ENCODE measurements at places on chromosomes 7 and 10. TPM values are rescaled to one million over a fixed set of nuclear protein-coding genes. Genes with fewer than 3 reads are reported as not detected.

MCM10 gene
- 5.1 TPM for total RNA-seq

POU6F2 gene
- total RNA-seq: 0.09 TPM

TPK1 gene
- total RNA-seq: 4.6 TPM

RPP38 gene
- total RNA-seq: 6.5 TPM

WDFY4 gene
- total RNA-seq: 1.2 TPM

SLC39A12 gene
- total RNA-seq: 0.04 TPM

WNT16 gene
- total RNA-seq: 0.18 TPM

ZNF488 gene
- 1.2 TPM for total RNA-seq

PTPRN2 gene
- total RNA-seq: 1.4 TPM

PGAM2 gene
- total RNA-seq: 412 TPM

SAMD9L gene
- total RNA-seq: 11.8 TPM

GRCh38 chr10:62154231-62154630, 114.4 kb downstream of the RTKN2 start:
- H3K4me1 ChIP-seq: no peaks in the 10 kb centered on the region
- H3K27ac ChIP-seq: no peak overlapping the region
- no peaks in the 10 kb centered on the region for H3K27me3 ChIP-seq
- DNase-seq: no peak
- no peak overlapping the region for H3K4me3 ChIP-seq

- H3K4me1 ChIP-seq: no peaks in the 10 kb centered on the region
- no peaks in the 10 kb centered on the region for H3K27me3 ChIP-seq
- H3K27ac ChIP-seq: no peak overlapping the region
- H3K4me3 ChIP-seq: no peak overlapping the region
- peak; percentile 64 for DNase-seq
These were observed 13.5 kb downstream of the KCTD7 start for GRCh38 chr7:66642186-66642585.

DNA sequence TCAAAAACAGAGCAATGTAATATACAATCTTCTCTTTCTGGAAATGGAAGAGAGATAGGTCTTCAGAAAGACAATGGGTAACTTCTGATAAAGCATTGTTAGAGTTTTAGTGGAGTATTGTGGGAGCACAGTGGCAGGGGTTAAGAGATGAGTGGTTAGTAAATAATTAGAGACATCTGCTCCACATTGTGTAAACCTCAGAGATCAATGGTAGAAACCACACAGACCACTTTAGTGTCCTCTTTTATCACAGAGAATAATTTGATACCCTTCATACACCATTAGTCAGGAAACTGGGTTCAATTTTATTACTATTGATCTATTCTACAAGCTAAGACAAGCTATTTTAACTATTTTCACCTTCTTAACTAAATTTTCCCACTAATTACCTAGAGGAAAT, 35.9 kb upstream of the MAGI2 start:
- no peak overlapping the region for H3K27ac ChIP-seq
- H3K27me3 ChIP-seq: no peaks in the 10 kb centered on the region
- no peak for DNase-seq
- H3K36me3 ChIP-seq: no peaks in the 10 kb centered on the region

- no peak overlapping the region for H3K27ac ChIP-seq
- peaks cover 28% of the 10 kb centered on the region for H3K36me3 ChIP-seq
- DNase-seq: no peak
- no peak overlapping the region for H3K4me3 ChIP-seq
- H3K27me3 ChIP-seq: no peaks in the 10 kb centered on the region
These were observed 64.0 kb upstream of the DNAJB12 start for GRCh38 chr10:72418679-72419078.

- H3K4me3 ChIP-seq: no peak overlapping the region
- peaks cover 21% of the 10 kb centered on the region for H3K4me1 ChIP-seq
These were observed 63.5 kb downstream of the HIPK2 start for GRCh38 chr7:139714163-139714901.

DNA sequence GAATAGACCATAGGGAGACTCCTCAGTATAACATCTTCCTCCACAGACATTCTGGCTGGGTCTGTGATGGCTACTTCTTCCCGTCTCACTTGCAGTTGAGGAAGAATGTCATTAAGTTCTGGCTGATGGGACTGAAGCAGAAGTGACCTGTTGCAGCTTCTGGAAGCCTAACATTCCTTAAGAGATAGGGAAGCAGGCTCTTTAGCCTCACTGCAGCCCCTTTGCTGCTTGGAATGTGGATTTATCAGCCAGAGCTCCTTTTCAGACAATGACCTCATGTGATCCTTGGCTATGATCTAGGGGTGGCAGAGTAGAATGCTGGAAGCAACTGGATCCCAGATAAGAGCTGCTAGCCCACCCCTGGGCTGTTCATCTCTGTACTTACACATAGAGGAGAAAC, 142.5 kb downstream of the RNF216 start:
- H3K4me3 ChIP-seq: no peak overlapping the region
- DNase-seq: no peak
- no peak overlapping the region for H3K27ac ChIP-seq
- no peaks in the 10 kb centered on the region for H3K27me3 ChIP-seq
- peaks cover 41% of the 10 kb centered on the region for H3K36me3 ChIP-seq

DNA sequence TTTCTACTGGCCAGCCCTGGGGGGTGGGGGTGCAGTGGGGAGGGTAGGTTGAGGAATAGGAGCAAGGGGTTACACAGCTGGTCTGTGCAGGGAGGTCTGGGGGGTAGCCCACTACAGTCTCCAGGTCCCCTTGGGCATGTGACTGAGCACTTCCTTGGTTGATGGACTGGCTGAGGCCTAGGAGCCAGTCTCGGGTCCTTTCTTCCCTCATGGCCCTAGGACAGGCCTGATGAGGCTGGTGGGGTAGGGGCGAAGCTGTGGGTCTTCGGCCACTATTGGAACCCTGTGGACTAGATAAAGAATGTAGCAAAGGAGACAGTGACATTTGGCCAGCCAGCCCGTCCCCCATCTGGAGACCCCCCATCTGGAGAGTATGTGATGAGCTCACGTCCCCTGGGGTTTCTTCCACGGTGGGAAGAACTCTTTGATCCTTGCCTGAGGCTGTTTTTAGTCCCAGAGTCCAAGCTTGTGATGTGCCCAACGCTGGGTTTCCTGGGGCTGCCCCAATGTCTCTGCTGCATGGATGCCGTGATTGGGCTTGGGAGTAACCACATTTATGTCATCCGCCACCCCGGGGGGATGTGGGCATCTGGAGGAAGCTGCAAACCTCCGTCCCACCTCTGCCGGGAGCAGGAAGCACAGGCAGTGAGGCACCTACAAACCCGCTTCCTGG, 20.7 kb downstream of the FAM241B start:
- peaks cover 5% of the 10 kb centered on the region for H3K27me3 ChIP-seq
- no peak overlapping the region for H3K27ac ChIP-seq
- H3K36me3 ChIP-seq: no peaks in the 10 kb centered on the region
- H3K4me1 ChIP-seq: peaks cover 18% of the 10 kb centered on the region
- no peak overlapping the region for H3K4me3 ChIP-seq

DNA sequence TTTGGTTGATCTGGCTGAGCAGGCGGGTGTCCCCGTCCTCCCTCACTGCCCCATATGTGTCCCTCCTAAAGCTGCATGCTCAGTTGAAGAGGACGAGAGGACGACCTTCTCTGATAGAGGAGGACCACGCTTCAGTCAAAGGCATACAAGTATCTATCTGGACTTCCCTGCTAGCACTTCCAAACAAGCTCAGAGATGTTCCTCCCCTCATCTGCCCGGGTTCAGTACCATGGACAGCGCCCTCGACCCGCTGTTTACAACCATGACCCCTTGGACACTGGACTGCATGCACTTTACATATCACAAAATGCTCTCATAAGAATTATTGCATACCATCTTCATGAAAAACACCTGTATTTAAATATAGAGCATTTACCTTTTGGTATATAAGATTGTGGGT, 26.9 kb upstream of the TRIM56 start:
- DNase-seq: peak; percentile 80
- H3K27ac ChIP-seq: no peak overlapping the region
- no peaks in the 10 kb centered on the region for H3K4me1 ChIP-seq
- H3K36me3 ChIP-seq: no peaks in the 10 kb centered on the region
- H3K27me3 ChIP-seq: peaks cover 7% of the 10 kb centered on the region
- H3K4me3 ChIP-seq: no peak overlapping the region

DNA sequence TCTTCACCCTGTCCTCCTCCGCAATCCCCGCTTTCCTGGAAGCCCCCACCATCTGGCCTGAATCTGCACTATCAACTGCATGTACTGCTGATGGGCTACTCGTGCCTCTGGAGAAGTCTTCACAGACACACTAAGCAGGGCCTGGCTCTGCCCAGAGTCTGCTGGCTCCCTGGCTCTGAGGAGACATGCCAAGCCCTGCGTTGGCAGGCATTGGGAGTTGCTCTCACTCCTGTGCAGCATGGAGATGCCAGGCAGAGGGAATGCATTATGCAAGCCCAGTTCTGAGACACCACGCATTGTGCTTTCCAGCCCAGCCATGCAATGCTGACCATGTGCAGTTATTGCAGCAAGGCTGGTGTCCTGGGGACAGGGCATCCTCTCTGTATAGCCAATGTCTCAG, 314.6 kb downstream of the CXCL12 start:
- H3K4me3 ChIP-seq: no peak overlapping the region
- DNase-seq: peak; percentile 42
- no peak overlapping the region for H3K27ac ChIP-seq
- H3K36me3 ChIP-seq: no peaks in the 10 kb centered on the region
- no peaks in the 10 kb centered on the region for H3K27me3 ChIP-seq

GRCh38 chr7:42763137-42763551, 148.7 kb downstream of the C7orf25 start:
- no peak overlapping the region for H3K27ac ChIP-seq
- H3K27me3 ChIP-seq: no peaks in the 10 kb centered on the region
- H3K4me1 ChIP-seq: no peaks in the 10 kb centered on the region
- DNase-seq: no peak
- no peaks in the 10 kb centered on the region for H3K36me3 ChIP-seq

- no peaks in the 10 kb centered on the region for H3K36me3 ChIP-seq
- no peak overlapping the region for H3K4me3 ChIP-seq
- no peak overlapping the region for H3K27ac ChIP-seq
- no peaks in the 10 kb centered on the region for H3K4me1 ChIP-seq
- no peak for DNase-seq
- H3K27me3 ChIP-seq: no peaks in the 10 kb centered on the region
These were observed 11.9 kb upstream of the ABCC2 start for GRCh38 chr10:99770408-99771045.

- peak; percentile 77 for DNase-seq
- H3K27me3 ChIP-seq: peaks cover 36% of the 10 kb centered on the region
- no peaks in the 10 kb centered on the region for H3K36me3 ChIP-seq
- no peak overlapping the region for H3K27ac ChIP-seq
- no peak overlapping the region for H3K4me3 ChIP-seq
- H3K4me1 ChIP-seq: peaks cover 43% of the 10 kb centered on the region
These were observed 7.0 kb downstream of the KNDC1 start for GRCh38 chr10:133166828-133167692.

GRCh38 chr10:80455461-80456349, 1.6 kb downstream of the TSPAN14 start:
- H3K27ac ChIP-seq: peak overlapping the region; percentile 90
- no peaks in the 10 kb centered on the region for H3K27me3 ChIP-seq
- no peak for DNase-seq
- H3K4me1 ChIP-seq: peaks cover 56% of the 10 kb centered on the region
- no peaks in the 10 kb centered on the region for H3K36me3 ChIP-seq

DNA sequence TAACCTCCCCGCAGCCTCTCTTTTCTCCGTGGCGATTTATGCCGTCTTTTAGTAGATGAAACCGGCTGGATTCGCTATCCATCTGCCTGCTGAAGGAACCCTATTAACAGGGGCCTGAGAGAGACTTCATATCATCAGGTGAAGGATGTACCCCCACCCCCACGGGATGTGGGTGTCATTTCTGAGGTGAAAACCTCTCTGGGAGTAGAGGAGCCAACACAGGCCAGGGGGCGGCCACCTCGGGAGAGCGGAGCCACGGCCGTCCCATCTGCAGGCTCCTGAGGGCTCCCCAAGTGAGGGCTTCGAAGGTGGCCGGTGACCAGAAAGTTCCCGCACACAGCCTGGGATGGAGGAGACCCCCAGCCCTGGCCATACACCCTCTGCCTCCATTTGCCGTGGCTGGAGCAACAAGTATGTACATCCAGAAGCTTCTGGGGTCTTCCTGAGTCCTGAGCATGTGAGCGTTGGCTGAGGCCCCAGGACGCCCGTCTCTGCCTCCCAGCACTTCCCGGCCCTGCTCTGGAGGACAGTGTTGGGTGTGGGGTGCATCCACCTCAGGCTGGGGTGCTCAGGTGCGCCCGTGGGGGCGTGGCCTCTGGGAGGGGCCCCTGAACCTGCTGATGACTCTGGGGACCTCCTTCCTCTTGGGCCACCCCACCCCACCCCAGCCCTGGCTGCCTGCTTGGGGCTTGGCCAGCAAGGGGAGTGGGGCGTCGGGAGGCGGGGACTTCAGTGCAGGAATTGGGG, 84.7 kb downstream of the NKX6-2 start:
- H3K27ac ChIP-seq: no peak overlapping the region
- DNase-seq: no peak
- H3K4me1 ChIP-seq: peaks cover 5% of the 10 kb centered on the region
- peaks cover 25% of the 10 kb centered on the region for H3K36me3 ChIP-seq
- no peak overlapping the region for H3K4me3 ChIP-seq

GRCh38 chr7:142482891-142483658, 225.2 kb upstream of the PRSS58 start:
- DNase-seq: peak; percentile 38
- no peak overlapping the region for H3K27ac ChIP-seq
- H3K4me3 ChIP-seq: no peak overlapping the region
- H3K27me3 ChIP-seq: no peaks in the 10 kb centered on the region
- H3K36me3 ChIP-seq: no peaks in the 10 kb centered on the region
- H3K4me1 ChIP-seq: peaks cover 10% of the 10 kb centered on the region

GRCh38 chr10:9228771-9229170, 1174.3 kb downstream of the GATA3 start:
- no peaks in the 10 kb centered on the region for H3K4me1 ChIP-seq
- H3K27ac ChIP-seq: no peak overlapping the region
- H3K36me3 ChIP-seq: no peaks in the 10 kb centered on the region

GRCh38 chr10:44949915-44950314, 9.7 kb upstream of the RASSF4 start:
- H3K4me3 ChIP-seq: no peak overlapping the region
- H3K36me3 ChIP-seq: peaks cover 5% of the 10 kb centered on the region
- no peaks in the 10 kb centered on the region for H3K27me3 ChIP-seq
- no peak for DNase-seq

GRCh38 chr10:34434119-34434594, 380.9 kb downstream of the PARD3 start:
- H3K4me1 ChIP-seq: peaks cover 6% of the 10 kb centered on the region
- H3K36me3 ChIP-seq: no peaks in the 10 kb centered on the region
- H3K4me3 ChIP-seq: no peak overlapping the region
- H3K27me3 ChIP-seq: no peaks in the 10 kb centered on the region
- peak overlapping the region; percentile 71 for H3K27ac ChIP-seq
- DNase-seq: peak; percentile 69

All from muscle of leg (tissue), 16 donors.